Hepatic stellate cell (primary cell): ENCODE measurements at places on chromosomes 6 and 20.

DNA sequence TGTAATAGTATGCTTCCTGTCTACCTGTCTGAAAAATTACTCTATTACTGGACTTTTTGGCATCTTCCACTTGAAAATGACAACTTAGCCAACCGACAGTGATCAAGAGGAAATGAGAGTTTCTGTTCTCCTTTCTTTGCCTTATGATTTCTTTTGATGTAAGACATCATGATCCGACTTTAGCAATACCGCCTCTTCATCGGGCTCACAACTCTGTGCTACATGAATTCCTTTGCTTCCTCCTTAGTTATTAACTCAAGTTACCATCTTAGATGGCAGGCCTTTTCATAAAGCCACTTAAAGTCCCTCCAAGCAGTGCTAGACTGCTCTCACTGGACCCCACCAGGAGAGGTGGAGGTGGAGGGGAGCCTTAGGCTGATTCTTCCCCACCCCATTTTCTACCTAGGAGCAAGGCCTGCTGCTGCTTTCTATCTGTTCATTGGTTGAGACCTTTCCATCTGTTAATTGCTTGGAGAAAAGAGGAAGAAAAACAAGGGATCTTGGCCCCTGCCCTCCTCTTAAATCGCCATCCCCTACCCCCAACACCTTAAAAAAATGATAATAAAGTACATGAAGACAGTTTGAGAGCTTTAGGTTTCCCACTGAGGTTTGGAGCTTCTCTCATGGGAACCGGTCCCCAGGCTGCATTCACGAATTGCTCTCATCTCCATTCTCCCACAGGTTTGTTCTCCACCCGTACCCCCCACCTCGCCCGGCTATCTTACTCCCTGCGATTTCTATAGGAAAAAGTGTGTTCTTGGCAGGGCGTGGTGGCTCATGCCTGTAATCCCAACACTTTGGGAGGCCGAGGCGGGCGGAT is 21.6 kb upstream of the MCM3 start:
- no peak for DNase-seq

- peak; percentile 2 for DNase-seq
Observed at GRCh38 chr6:81105998-81106397, 646.5 kb downstream of the TENT5A start.

- DNase-seq = no peak
Observed at GRCh38 chr6:50549026-50549425, 164.3 kb upstream of the TFAP2D start.

DNA sequence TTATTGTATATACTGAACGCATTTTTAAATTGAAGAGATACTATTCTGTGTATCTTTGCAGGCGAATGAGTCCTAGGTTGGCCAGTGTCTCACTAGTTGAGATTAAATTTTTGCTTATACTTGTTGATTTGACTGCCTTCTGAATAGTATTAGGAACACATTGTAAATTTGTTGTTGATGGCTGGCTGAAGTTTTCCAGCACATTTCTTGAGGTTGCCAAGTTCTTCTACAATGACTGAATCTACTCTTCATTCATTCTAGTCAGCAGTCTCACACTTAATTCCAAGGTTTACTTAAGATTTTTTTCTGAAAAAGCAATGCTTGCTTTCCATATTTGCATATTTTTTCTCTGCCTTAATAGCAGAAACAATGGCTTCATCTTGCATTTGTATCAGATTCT is 151.7 kb downstream of the ZFAND3 start:
- no peak for DNase-seq

GRCh38 chr20:43096126-43096930 is 93.4 kb downstream of the PTPRT start:
- DNase-seq = no peak

GRCh38 chr20:25551413-25552215 is 33.7 kb downstream of the NINL start:
- DNase-seq = no peak

DNA sequence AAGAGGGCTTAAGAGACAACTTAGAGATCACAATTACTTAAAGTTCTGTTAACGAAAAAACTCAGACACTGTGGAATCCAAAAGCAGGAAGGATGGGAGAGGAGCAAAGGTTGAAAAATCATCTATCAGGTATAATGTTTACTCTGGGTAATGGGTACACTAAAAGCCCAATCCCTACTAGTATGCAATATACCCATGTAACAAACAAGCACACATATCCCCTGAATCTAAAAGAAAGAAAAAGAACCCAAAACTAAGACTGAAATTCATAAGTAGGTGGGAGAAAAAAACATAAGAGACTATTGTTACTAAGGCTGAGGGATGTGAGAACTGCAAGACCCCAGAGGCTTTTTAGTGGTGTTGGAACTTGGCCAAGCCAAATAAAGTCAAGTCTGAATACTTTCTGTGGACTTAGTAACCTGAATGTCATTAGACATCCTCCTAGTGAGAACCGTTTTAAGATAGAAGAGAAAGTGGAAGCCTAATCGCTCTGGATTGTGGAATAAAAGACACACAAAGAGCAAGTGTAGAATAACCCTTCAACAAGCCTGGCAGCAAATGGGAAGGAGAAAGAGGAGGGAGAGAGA is 189.4 kb upstream of the RNF217 start:
- no peak for DNase-seq

DNA sequence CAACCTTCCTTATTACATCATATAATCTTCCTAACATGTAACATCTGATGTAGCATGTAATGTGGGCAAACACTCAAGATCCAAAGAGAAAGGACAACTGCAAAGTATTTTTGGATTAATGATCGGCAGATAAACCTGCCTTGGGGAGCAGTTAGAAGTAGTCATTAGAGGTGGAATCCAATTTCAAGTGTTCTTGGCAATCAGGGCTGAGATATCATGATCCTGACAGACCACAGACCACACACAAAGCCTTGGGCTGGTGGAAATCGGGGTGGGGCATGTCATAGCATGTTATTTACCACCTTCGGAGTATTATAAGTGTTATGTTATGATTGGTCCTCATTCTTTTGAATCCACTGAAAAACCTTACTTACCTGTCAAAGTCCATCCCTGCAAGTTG is 16.3 kb downstream of the NCOA5 start:
- DNase-seq = no peak
